ENCODE measurements at places on chromosomes 5 and 9.
A peak's percentile ranks its signal among the peaks of the same experiment; 100 is the strongest.

- no peak for DNase-seq
These were observed 56.6 kb upstream of the EGFL7 start for GRCh38 chr9:136605988-136606660.

DNA sequence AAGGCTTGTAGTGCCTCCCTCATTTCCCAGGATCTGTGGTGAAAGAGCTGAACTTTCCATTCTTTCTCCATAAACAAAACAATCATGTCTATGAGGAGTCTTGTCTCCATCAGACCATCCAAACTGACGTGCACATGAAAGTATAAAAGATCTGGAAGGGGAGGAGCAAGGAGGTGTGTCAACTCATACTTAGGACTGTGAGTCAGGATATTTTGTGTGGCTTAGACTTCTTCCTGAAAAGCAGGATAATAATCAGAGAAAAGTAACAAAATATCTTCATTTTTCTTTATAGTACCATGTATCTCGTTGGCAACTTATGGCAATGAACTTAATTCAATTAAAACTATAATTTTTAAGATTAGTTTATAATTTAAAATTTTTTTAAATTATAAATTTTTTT is 96.0 kb upstream of the PRRC1 start:
- no peak for DNase-seq

GRCh38 chr9:19229595-19230354 is 718 bp upstream of the DENND4C start:
- peak; percentile 3 for DNase-seq

GRCh38 chr9:36316611-36317317 is 58.5 kb upstream of the GNE start:
- DNase-seq: no peak

DNA sequence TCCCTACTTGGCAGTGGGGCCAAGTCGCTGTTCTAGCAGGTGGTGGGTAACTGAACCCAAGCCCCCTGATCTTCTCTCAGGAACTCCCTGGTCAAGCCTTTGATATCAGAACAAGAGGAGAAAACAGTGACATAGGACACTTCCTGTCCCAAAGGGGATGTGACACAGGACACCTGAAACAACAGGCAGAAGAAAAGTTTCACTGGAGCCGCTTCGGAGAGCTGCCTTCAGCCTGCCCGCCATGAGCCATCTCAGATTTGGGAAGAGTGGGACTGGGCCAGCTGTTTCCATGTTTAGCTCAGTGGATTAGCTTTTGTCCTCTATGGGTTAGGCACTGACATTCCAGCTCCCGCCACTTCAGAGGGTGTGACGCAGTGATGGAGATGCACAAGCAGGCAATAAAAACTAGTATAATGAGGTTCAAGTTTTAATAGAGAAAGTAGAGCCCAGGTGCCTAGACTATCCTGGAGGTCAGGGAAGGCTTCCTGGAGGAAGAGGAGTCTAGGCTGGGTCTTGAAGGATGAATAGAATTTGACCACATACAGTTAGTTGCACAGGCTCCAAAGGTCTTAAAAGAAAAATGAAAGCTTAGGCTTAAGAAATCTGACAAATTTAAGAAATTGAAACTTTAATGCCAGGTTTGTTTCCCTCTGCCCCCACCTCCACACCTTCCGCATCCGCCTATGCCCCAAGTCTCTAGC is 104.1 kb upstream of the SPRY4 start:
- no peak for DNase-seq

DNA sequence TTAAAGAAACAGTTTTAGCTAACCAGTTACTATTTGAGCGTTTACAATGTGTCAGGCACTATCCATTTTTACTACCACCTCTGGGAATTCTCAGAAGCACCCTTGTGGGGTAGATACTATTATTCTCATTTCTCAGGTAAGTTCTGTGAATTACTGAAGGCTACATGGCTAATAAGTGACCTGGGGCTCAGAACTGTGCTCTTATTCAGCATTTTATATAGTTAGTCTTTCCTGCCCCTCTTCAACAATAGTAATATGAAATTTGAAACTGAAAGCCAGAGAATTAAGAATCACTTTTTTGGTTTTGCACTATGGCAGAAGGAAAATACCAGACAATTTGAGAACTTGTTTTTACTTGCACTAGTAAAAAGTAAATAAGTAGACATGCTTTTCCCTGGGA is 11.8 kb downstream of the ELL2 start:
- no peak for DNase-seq

DNA sequence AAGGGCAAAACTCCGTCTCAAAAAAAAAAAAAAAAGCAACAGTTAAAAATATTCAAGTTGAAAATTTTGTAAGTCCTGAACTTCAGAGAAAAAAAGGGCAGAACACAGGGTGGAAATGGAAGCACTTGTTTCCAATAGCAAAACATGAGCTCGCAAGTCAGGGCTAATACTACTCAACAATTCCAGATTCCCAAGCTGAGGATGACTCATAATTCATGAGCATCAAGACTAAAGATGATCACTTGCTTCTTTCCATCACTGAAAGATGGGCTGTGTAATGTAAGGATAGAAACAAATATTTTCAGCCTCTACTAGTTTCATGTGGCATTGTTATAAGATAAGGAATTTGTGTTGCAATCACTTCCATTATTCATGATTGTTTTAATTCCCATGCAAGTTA is 33.5 kb upstream of the FST start:
- DNase-seq: no peak

DNA sequence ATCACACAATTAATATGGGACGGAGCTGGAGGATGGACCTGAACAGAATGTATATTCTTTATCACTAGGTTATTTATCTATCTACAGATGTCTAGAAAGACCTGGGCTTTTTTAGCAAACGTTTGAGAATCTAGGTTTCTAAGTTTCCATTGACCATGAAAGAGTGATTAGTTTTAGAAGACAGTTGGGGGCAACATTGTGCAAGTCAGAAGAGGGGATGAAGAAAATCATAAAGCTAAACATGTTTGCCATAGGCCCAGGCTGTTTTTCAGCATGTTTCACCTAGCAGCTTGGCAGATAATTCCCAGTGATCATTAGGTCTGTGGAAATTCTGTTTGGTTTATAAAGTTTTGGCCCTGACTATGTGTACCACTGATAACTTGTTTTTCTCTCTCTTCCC is 44.1 kb upstream of the CDKN2B start:
- DNase-seq: no peak

- DNase-seq: no peak
These were observed 12.0 kb upstream of the PSMB7 start for GRCh38 chr9:124427281-124427680.

DNA sequence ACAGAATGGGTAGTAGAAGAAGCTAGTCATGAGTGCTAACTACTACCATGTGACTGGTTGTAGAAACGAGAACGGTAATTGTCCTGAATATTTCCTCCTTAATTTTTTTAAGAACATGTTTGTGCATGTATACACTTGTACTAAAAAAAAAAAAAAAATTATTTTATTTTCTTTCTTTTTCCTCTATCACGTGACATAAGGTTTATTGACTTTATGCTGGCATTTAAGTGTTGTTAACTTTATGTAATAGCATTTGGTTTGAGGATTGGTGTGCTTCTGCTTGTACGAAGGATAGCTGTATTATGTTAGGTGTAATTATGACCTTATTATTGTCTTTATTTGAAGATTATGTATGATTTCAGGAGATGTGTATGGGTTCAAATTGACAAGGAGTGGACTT is 349.1 kb upstream of the PTPRD start:
- DNase-seq: no peak

DNA sequence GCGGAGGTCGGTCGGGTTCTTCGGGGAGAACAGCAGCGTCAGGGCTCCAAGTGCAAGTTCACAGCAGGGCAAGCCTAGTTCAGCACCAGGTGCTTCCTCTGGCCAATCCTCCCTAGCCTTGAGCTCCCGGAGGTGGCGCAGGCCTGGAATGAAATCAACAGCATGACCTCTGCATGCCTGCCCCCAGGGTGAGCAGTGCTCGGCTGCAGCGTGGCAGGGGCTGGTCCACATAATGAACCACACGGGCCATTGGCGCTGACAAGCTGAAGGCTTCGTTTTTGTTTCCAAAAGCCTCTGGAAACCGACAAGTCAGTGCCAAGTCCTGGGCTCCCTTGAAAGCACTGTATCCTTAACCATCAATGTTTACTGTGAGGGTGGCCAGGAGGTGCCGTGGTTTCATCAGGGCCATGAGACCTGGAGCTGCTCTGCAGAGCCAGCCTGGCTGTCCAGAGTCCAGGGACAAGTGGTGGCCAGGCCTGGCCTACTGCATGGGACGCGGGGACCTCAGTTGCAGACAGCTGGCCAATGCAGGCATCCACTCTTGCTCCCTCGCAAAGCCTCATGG is 2.1 kb upstream of the INPP5E start:
- DNase-seq: no peak

- DNase-seq: no peak
These were observed 5.0 kb upstream of the CAMK2A start for GRCh38 chr5:150294551-150295071.

Data from GM04503 (cell line).